ENCODE measurements at places on chromosomes 5 and 9.

DNA sequence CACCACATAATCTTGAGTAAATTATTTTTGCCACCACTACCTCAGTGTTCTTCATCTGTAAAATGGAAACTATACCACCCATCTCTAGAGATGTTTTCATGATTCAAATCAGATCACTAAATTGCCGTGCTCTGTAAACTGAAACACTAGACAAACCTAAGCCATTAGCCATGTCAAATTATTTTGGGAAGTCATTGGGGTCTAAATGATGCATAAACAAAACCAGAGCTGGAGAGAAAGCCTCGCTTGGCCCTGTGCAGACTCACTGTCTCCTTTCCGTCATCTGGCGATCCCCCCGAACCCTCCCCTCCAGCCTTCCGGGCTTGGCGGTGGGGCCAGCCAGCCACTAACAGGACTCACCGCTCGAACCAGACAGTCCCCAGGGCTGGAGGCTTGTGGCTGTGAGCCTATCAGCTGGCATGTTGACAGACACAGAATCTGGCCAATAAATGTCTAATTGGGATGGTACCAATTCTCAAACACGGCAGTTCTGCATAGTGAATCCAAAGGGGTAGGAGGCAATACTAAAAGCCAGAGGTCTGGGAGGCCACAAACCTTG, 256.5 kb downstream of the SEC61B start:
- no peak for DNase-seq

GRCh38 chr9:16221366-16221765, 649.1 kb downstream of the BNC2 start:
- no peak for DNase-seq

GRCh38 chr5:68367287-68367686, 151.7 kb downstream of the PIK3R1 start:
- no peak for DNase-seq

GRCh38 chr5:33170411-33170810, 270.4 kb upstream of the TARS1 start:
- no peak for DNase-seq

DNA sequence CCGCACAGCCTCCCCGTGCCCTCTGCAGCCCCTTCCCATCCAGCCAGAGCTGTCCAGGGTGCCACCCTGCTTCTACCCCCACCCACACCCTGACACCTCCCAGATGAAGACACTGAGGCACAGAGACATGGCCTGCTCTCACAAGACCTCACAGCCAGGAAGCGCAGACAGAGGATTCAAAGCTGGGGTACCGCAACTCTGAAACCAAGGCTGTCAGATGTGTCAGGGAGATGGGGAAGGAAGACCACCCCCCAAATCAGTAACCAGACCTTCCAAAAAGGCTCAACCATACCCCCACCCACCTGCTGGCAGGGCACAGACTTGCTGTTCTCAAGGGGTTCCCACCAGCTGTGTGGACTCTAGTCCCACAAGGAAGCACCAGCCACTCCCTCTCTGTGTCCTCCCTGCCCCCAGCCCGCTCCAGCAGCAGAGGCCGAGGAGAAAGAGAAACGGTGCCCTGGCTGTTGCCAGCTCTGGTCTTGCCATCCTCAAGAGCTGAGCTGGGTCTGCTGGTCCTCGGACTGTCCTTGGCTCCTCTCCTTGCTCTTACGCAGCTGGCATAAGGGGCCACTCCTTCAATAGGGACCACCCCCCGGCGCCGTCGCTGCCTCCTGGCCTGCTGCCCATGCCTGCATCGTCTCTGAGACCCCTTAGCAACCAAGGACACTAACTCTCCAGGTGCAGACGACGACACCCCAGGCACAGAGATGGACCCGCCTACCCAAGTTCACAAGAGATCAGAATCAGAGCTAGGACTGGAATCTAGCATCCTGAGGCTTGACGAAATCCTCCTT, 699 bp downstream of the AKNA start:
- DNase-seq = no peak

- DNase-seq = peak; percentile 55
Measured at GRCh38 chr5:172868436-172868923, 34.4 kb downstream of the ERGIC1 start.

DNA sequence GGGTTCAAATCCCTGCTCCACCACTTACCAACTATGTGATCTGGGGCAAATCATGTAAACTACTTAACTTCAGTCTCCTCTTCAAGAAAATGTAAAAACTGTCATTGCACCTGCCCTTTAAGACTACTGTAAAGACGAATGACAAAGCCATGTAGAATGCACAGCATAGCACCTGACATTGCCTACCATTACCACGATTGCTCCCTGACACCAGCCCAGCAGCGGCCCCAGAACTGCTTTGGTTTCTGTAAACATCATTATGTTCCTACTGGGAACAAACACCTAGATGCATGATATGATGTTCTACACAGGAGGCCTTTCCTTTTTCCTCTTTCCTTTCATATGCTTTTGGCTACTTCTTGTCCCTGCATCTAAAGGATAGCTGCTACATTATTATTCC, 23.1 kb upstream of the PLPP6 start:
- no peak for DNase-seq

DNA sequence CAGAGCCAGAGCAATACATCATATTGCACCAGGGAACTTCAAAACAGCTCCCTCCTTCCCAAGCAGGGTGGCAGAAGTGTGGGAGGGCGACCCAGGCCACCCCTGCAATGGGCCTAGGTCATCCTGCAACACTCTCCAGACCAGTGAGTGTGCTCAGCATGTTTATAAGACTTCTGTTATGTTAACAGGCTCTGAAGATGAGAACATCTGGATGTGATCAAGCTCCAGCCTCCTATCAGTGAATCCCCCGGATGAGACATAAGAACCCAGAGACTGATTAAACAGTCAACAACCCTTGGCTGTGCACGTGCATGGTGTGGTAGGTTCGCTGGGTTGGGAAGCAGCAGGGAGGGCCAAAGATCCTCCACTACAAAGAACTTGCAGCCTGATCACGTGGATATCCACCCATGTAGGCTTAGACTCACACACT, 63.3 kb downstream of the ABCA1 start:
- no peak for DNase-seq

DNA sequence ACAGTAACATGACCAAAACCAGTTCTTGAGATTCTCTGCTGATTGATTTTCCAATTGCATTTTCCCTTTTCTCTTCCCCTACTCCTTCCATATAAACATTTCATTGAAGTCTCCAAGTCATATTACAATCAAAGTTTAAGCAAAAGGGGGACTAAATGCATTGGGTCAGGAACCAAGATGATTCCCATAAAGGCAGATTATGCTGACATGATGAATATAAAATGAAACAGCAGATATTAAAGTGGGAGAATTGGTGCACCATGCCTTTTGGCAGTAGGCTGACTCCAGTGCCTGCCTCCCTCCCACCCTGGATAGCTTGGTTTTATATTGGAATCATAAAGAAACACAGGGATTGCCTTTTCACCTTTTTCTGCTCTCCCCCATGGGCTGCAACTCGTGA, 118.4 kb downstream of the ASTN2 start:
- DNase-seq = no peak

DNA sequence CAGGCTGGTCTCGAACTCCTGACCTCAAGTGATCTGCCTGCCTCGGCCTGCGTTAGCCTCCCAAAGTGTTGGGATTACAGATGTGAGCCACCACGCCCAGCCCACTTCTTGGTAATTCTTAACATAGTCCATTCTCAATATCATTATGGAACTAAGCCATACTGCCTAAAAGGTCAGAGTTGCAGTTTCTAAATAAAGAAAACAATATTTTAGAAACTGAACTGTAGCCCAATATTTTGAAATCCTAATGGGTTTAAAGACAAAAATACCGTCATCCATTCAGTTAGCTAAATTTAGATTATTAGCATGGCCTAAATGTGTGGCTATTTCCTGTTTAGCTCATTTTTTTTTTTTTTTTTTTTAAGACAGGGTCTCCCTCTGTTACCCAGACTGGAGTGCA, 99.5 kb downstream of the USP20 start:
- DNase-seq = no peak

- no peak for DNase-seq
Measured at GRCh38 chr5:154631141-154631540, 124.0 kb upstream of the LARP1 start.

DNA sequence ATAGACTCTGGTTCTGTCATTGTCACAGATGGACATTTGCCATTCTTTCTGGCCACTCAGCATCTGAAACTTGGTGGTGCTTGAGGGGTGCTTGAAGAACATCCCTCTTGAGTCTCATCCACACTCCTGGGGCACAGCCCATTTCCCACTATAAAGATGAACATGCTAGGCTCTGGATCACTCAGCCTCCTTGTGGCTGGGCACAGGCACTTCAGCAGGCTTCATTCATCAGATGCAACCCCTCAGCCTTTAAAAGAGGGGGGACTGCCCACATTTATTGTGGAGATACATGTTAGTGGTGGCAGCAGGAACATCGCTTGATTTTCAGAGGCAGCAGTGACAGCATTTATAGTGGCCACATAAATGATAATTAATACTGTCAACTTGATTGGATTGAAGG, 124.7 kb upstream of the NIPBL start:
- no peak for DNase-seq

- peak; percentile 66 for DNase-seq
Measured at GRCh38 chr5:40680741-40681362, 1.1 kb downstream of the PTGER4 start.

DNA sequence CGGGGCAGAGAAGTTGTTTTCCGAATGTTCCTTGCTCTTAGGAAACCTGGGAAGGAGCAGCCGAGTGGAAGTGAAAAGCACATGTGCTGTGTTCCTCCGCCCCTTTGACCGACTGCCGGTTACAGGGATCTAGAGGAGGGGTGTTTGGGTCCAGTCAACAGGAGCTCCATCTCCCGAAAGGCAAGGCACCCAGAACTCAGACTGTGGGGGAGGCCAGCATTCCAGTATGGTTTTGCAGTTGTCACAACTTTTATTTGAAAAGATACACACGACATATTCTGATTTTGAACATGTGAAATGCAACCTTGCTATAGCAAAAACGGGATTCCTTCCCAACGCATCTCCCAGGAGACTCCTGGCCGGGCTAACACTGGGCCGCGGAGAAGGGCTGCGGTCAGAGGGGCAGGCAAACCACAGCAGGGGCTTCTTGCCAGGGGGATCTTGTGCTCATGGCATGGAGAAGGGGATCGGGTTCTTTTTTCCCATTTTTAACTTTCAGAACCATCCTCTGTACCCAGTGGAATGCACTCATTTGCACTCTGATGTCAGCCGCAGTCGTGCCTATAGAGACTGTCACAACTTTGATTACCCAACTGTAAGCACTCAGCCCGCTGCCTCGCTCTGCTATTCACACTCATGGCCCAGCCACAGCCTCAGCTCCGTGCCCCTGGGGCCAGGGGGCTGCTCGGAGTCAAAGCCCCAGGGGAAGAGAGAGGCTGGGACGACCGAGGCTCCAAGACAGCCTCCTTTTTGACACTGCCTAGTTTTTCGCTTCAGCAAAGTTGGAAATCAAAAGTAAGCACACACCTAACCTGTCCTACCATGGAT, 3.9 kb downstream of the QRFP start:
- DNase-seq = no peak

- DNase-seq = no peak
Measured at GRCh38 chr9:138078846-138079245, 201.3 kb downstream of the CACNA1B start.

GRCh38 chr5:72244862-72245371, 75.1 kb downstream of the MRPS27 start:
- peak; percentile 78 for DNase-seq

DNA sequence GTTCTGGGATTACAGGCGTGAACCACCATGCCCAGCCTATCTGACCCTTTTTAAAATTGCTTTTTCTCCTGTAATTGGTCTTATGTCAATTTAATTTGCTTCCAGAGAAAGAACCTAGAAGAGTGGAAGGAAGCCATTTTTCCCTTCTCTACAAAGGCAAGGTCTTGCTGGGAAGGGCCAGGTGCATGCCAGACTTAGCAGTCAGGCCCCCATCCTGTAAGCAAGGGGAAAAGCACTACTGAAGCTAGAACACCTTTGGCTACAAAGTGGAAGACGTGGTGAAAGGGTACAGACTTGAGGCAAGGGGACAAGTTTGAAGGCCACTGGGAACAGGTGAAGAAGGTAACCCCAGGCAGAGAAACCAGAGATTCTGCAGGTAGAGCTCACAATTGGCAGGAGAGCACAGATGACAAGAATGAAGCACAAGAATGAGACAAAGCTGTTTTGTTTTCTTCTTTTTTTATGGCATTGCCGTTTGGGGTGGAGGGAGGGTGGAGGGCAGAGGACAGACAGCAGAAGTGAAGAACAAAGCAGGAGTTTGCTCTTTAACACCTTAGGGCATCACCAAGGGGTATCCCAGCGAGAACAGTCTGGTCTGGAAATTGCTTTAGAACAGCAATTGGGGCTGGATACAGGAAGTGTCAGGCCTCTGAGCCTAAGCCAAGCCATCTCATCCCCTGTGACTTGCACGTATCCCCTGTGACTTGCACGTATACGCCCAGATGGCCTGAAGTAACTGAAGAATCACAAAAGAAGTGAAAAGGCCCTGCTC, 72.9 kb downstream of the SERINC5 start:
- DNase-seq = no peak

- DNase-seq = peak; percentile 18
Measured at GRCh38 chr9:16645970-16646369, 224.5 kb downstream of the BNC2 start.

GRCh38 chr9:21002040-21002439, 29.4 kb downstream of the HACD4 start:
- DNase-seq = no peak

DNA sequence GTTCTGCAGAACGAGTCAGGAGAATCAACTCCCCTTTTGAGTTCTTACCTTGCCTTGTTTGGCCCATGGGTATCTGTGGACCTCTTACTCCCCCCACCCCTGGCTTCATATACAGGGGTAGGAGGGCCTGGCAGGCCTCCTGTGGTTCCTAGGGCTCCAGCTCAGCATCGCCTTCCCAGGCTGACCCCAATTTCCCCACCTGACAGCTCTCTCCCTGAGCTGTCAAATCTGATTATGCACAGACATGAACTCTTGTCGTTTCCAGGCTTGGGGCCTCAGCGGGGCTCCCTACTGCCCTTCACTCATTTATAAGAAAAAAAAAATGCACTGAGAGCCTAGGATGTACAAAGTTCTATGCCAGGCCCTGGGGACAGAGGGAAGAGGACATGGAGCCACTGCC, 67.9 kb downstream of the PTPN3 start:
- DNase-seq = no peak

GRCh38 chr9:2359891-2360471, 261.6 kb upstream of the VLDLR start:
- DNase-seq = no peak

DNA sequence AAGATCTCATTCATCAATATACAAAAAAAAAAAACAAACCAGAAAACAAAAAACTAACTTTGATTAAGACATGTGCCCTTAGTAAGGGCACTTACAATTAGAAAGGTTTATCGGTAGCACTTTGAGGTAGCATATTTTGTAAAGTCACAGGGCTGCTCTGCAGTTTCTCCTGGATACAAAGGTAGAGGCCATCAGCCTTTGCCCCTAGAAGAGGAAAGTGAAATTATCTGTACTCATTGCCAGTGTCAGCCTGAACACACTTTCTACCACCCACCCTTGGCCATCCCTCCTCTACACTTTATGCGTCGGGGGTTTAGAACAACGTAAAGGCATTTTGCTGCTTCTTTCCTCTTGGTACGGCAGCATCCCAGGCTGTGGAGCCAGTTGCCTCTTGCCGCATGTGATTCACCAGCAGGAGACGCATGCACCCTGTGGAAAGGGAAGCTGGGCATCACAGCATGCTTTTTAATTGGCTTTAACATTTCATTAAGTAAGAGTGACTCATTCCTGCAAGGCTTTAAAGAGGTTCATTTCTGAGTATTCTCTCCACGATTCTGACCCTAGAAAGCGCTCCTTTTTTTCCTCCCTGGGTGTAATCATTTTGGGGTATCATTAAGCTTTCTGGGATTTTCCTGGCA, 84.6 kb downstream of the CEMIP2 start:
- no peak for DNase-seq

Data from endothelial cell of umbilical vein (primary cell).